ENCODE measurements at places on chromosomes 4 and X. TPM values are rescaled to one million over a fixed set of nuclear protein-coding genes. Genes with fewer than 3 reads are reported as not detected.

DNA sequence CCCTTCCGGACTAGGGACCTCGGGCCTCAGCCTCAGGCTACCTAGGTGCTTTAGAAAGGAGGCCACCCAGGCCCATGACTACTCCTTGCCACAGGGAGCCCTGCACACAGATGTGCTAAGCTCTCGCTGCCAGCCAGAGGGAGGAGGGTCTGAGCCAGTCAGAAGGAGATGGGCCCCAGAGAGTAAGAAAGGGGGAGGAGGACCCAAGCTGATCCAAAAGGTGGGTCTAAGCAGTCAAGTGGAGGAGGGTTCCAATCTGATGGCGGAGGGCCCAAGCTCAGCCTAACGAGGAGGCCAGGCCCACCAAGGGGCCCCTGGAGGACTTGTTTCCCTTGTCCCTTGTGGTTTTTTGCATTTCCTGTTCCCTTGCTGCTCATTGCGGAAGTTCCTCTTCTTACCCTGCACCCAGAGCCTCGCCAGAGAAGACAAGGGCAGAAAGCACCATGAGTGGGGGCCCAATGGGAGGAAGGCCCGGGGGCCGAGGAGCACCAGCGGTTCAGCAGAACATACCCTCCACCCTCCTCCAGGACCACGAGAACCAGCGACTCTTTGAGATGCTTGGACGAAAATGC is at the start of gene WAS:
TSS of gene WAS (plus strand) at position 389 of the 572 bp plus-strand sequence. CDS start at position 444, 55 bp downstream.
- no peak for DNase-seq

DNA sequence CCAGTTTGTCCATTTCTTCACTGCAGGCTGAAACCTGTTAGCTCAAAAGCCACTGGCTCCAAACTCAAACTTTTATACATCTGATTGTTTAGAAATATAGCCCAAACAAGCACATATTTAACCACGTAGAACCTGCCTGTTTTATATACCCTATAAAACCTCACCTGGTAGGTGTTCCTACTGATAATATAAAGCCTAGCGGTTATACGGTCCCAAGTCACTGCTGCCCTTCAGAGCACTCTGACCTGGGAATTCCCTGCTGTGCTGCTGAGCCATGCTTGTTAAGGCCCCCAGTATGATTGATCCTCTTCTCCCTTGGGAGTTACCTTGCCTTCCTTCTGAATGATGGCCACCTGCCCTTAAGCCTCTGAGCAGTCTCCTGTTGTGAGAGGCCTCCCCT is 432.8 kb upstream of the LCORL start:
- DNase-seq = no peak

- DNase-seq = no peak
These were observed 78.7 kb downstream of the RBM47 start for GRCh38 chr4:40550948-40551462.

DNA sequence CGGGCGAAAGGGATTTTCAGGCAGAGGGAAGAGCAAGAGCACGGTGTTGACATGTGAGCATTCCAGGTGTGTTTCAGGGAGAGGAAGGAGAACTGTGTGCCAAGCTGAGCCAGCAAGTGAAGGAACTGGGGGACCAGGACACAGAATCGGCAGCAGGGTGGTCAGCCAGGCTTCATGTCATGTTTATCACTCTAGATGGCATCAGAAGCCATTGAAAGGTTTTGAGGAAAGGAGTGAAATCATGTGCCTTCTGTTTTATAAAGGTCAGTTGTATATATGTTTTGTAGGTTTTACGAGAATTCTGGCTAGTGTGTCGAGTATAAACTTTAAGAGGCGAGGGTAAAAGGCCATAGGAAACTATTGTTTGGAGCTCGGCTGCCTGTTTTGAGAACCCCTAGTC is 682.3 kb downstream of the TRIML1 start:
- DNase-seq = no peak

The ANOS1 gene
- 2.3 TPM for total RNA-seq

The EXOC1L gene
- not detected for total RNA-seq

DNA sequence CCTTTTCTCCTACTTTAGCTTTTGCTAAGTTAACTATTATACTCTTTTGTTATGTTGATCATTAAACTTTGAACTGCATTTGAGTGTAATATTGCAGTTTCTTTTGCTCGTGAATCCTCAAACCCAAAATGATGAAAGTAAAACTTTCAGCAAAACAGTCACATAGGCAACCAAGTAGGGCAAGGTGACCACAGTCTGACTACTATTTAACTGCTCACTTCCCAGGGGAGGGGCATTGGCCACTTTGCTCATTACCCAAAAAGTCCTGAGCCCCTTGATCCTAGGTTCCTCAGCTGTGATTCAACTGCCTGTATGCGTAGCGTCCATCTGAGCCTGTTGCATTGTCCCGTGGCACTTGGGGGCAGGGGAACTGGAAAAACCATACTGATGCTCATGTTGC is 17.0 kb downstream of the RBMX2 start:
- DNase-seq = no peak

DNA sequence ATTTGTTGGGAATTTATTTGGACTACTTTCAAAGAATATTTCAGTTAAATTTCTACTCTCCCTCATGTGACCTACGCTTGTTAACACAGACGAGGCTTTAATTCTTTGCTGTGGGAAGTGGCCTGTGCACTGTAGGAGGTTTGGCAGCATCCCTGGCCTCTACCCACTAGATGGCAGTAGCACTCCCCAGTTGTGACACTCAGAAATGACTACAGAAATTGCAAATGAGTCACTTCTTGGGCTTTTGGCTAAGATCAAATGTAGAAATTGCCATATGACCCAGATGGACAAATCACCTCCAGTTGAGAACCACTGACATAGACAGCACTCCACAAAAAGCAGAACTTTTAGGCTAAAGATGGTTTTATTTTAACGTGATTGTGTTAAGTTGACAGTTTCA is 22.1 kb downstream of the PIR start:
- DNase-seq = peak; percentile 67

DNA sequence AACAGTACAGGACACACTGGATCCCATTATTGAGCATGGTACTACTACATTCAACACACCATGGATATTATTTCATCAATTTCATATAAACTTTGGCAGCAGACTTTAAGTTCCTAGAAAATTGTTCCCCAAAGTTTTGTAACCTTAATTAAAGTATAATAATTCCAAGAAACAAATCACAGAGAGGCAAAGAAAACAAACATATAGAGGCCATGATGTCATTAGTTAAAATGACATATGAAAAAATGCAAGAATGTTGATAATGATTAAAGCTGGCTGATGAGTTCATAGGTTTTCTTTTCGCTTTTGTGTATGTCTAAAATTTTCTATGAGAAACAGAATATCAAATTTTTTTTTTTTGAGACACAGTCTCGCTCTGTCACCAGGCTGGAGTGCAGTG is 26.8 kb downstream of the LRBA start:
- no peak for DNase-seq

GRCh38 chr4:15162465-15163283 is 160.4 kb downstream of the CPEB2 start:
- DNase-seq = no peak

- no peak for DNase-seq
These were observed 15.8 kb upstream of the CXorf38 start for GRCh38 chrX:40663078-40663740.

DNA sequence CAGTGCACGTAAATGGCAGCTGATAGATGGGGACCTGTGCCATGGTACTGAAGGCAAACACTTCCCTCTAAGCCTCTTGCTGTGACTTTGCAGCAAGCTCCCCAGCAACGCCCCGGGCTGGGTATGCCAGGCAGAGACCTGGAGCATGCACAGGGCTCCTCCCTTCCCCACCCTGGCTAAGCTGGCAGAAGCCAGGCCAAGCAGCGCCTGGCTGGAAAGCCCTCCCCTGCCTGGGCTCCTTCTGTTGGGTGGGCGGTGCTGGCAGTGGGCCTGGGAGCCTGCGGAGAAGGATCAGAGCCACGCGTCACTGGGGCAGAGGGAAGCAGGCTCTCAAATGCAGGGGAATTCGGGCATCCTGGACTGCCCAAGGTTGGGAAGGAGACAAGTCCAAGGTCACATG is 3.6 kb downstream of the ATP2B3 start:
- DNase-seq = peak; percentile 58

The SLC49A3 gene
- 8.9 TPM for total RNA-seq

- DNase-seq = no peak
These were observed 210.1 kb upstream of the MAB21L2 start for GRCh38 chr4:150371869-150372268.

DNA sequence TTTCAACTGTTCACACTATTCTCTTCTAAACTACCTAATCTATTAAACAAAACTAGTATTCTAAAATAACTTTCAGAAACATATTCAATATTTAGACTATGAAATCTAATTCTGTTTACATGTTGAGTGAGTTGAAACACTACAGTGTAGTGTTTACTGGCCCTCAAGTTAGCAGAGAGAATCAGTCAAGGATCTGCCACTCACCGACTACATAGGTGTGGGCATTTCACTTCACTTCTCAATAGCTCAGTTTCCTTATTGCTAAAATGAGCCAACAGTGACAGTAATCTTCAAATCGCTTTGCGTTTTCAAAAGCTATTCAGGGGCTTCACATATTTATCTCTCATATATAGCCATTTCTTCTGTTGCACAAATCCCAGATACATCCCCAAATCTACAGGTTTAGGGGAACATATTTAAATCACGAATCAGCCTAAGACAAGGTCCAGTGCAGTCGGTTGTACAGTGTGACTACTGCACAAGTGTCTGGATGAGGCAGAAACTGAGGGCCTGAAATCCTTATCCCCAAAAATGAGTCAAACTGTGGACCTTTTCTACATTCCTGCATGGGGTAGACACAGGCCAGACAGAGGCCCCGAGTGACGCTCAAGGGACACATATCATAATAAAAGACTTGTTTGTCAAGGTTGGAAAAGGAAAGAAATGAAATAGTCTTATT is 129.8 kb downstream of the PPP3CA start:
- DNase-seq = no peak

- no peak for DNase-seq
These were observed 41.9 kb downstream of the POLR2B start for GRCh38 chr4:57020467-57021101.

DNA sequence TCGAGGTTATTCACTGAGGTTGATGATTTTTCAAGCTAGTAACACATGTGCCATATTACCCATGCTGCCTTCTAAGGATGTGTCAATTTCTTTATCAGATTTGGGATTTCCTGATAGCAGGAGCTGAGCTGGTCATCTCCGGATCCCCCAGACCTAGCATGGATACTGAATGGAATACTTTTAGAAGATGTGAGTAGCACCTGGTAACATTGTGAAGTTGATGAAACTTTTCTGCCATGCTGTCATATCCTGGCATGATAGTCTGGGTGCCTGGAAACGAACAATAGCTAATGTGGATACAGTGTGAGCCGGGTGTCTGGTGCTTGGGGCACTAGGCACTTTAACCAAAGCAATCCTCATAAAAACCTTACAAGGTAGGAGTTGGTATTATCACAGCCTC is 11.0 kb upstream of the CYTL1 start:
- DNase-seq = no peak

- peak; percentile 77 for DNase-seq
These were observed 3.8 kb downstream of the GABRE start for GRCh38 chrX:151970661-151971060.

The RAB33A gene
- total RNA-seq = 1.9 TPM

The NDNF gene
- total RNA-seq = 26.3 TPM

DNA sequence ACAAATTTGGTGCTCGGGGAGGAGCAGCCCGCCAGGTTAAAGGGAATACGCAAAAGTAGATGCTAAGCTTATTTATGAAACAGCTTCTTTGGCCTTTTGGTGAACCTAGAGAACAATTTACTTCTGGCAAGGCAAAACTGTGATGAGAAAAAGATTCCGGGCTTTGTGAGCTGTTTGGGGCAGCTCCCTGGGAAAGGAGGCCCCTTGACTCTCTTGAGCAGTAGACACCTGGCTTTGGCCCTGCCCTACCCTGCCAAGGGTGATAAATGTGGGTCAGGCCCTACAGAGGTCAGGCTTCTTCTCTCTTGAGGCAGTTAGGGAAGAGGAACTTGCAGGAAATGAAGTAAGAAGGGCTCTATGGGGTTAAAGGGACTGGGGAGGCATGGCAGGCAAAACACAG is 509.6 kb downstream of the MID1IP1 start:
- no peak for DNase-seq

DNA sequence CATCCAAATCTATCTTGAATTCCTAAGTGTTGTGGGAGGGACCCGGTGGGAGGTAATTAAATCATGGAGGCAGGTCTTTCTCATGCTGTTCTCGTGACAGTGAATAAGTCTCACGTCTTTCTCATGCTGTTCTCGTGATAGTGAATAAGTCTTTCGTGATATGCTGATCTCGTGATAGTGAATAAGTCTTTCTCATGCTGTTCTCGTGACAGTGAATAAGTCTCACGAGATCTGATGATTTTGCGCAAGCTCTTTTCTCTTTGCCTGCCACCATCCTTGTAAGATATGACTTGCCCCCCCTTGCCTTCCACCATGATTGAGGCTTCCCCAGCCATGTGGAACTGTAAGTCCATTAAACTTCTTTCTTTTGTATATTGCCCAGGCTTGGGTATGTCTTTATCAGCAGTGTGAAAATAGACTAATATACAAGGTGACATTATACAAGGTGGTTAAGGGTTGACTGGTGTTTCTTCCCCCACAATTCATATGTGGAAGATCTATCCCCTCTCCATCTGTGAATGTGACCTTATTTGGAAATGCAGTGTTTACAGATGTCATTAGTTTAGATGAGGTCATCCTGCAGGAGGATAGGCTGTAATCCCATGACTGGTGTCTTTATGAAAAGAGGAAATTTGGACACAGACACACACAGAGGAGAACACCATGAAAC is 27.6 kb downstream of the ARSD start:
- no peak for DNase-seq

The PGAM4 gene
- not detected for total RNA-seq

- DNase-seq = no peak
These were observed 945.9 kb upstream of the NDST4 start for GRCh38 chr4:116059361-116059760.

DNA sequence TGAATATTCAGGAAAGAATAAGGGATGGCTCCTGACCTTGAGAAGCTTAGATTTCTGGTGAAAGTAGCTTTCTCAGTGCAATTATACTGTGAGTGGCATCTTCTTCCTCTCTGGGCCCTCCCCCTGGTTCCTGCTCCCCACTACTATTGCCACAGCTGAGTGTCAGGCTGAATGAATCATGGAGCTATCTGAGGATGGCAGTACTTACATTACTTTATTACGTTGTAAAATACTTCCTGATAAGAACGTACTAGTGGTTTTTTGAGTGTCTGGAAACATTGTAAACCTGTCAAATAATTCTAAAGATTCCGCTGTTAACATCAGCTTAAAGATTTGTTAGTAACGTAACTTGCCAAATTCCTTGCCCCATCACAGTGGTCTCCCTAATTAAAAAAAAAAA is 36.2 kb downstream of the ARHGAP10 start:
- DNase-seq = no peak

The CLIC2 gene
- 16.7 TPM for total RNA-seq

The RASL11B gene
- 14.5 TPM for total RNA-seq

Measured in ureter (tissue), 1 donor.